Neural progenitor cell (in vitro differentiated cells): ENCODE measurements at places on chromosomes 16 and 17. TPM values are rescaled to one million over a fixed set of nuclear protein-coding genes. Genes with fewer than 3 reads are reported as not detected.
A peak's percentile ranks its signal among the peaks of the same experiment; 100 is the strongest.

The GNG13 gene
- total RNA-seq: not detected in 2 replicates

The KRT25 gene
- not detected in 2 replicates for total RNA-seq

The CRISPLD2 gene
- total RNA-seq: 0.11 and 0.50 TPM in 2 replicates

The CCL3 gene
- not detected in 2 replicates for total RNA-seq

The TEKT5 gene
- total RNA-seq: 0.07 and 0.50 TPM in 2 replicates

The MYH2 gene
- total RNA-seq: 0.19 and 0.37 TPM in 2 replicates

The UTP4 gene
- total RNA-seq: 13.3 and 15.9 TPM in 2 replicates

The ITGAL gene
- not detected in 2 replicates for total RNA-seq

The COL1A1 gene
- 1.1 and 4.2 TPM in 2 replicates for total RNA-seq

The NDRG4 gene
- 14.6 and 18.8 TPM in 2 replicates for total RNA-seq

The PRSS33 gene
- 0.40 and 0.73 TPM in 2 replicates for total RNA-seq

The HCRT gene
- not detected in 2 replicates for total RNA-seq

DNA sequence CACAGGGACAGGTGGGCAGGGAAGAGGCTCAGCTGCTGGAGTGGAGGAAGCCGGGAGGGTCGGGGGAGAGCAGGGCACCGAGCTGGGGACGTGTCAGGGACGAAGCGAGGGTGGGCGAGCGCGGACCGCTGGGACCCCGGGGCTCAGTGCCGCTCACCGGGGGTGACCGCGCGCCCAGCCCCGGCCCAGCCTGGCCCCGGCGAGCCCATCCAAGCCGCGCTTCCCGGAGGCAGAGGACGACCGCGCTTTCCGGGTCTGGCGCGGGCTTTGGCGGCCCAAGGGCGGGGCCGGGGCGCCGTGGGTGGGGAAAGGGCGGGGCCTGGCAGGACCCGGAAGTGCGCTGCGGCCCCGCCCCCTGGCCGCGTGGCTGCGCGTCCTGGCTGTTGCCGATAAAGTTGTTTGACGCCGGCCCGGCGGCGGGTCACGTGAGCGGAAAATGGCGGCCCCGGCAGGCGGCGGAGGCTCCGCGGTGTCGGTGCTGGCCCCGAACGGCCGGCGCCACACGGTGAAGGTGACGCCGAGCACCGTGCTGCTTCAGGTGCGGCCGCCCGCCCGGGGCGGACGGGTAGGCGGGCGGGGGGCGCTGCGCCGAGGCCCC is at the start of gene ASPSCR1:
Gene ASPSCR1, plus strand, starts transcription at position 419 of the 598 bp plus-strand sequence. Its CDS starts 18 bp downstream, at position 437.
- DNase-seq: peak; percentile 96

DNA sequence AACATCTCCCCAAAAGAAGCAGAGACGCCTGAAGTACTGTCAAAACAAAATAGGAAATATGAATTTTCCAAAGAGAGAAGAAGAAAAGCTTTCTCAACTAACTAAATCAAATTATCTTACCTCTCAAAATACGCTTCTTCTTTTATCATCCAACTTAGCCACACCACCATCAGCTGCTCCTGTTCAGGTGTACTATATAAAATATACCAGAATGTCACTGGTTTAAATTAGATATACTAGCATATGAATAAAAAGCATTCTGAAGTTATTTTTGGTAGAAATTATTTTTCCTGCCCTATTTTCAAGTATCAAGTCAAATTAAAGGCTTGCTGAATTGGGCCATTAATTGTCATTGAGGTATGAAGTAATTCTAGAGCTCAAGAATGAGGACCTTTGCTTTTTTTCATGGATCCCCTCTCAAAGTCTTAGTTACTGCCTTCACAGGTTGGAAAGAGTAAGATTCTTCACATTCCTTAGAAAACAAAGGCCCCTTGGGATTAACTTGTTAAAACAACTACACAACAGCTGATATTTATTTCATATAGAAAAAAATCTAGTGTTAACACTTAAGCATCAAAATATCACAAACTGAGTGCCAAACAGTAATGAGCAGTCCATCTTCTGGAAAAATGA is 30.1 kb downstream of the INTS2 start:
- DNase-seq: peak; percentile 34

DNA sequence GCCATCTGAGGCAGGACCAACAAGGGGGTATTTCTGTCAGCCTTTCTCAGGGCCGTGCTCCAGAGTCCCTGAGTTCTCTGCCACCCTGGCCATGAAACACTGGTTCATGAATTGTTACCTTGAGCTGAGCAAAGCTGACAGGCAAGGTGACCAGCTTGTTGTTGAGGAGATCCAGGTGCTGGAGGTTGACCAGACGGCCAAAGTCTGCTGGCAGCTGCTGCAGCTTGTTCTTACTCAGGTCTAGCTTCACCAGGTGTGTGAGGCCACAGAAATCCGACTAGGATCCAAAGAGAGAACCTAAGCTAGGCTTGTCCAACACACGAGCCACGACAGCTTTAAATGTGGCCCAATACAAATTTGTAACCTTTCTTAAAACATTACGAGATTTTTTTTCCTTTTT is 4.7 kb downstream of the LRRC59 start:
- no peak for DNase-seq

- no peak for DNase-seq
These were observed 18.9 kb upstream of the KCNJ12 start for GRCh38 chr17:21357281-21357680.

DNA sequence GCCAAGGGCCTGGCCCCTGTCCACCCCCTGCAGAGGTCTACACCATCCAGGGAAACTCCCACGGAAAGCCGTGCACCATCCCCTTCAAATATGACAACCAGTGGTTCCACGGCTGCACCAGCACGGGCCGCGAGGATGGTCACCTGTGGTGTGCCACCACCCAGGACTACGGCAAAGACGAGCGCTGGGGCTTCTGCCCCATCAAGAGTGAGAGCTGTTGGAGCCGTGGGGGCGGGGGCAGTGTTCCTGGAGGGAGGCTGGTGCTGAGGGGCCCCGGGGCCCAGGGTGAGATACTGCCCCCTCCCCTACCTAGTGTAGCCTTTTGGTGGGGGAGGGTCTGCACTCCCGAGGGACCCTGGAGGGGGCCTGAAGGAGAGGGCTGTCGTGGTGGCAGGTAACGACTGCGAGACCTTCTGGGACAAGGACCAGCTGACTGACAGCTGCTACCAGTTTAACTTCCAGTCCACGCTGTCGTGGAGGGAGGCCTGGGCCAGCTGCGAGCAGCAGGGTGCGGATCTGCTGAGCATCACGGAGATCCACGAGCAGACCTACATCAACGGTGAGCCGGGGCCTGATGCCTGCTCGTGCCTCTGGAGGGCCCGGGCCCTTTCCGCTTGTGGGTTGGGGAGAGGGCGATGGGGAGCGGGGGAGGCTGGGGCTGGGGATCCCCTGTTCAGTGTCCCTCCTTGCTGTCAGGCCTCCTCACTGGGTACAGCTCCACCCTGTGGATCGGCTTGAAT is 38.8 kb downstream of the MRC2 start:
- no peak for DNase-seq

DNA sequence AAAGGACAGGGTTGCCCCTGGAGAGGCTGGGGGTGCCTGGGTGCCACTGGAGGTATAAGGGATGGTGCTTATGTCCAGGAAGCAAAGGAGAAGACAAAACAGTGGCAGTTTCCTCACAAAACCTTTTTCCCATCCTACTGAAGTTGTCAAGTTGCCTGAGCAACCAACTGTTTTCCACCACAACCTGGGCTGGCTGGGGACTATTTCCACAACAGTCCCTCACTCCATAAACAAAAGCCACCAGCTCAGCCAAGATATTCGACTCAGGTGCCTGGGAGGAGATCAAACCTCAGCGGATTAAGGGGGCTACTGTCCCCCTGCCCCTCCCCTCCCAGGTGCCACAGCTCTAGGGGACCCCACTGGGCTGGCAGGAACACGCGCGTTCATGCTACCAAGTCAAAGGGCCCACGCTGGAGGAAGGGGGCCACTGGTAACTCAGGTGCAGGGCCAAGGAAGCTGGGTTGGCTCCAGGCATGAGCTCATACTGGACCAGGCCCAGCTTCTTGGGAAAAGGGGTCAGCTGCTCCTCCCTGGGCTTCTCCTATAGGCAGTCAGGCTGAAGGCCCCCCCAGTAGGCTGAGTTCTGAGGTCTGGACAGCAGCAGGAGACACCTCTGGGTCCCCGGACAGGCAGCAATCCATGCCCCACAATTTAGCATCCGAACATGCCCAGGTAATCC is 45.7 kb upstream of the MRPS23 start:
- DNase-seq: no peak

DNA sequence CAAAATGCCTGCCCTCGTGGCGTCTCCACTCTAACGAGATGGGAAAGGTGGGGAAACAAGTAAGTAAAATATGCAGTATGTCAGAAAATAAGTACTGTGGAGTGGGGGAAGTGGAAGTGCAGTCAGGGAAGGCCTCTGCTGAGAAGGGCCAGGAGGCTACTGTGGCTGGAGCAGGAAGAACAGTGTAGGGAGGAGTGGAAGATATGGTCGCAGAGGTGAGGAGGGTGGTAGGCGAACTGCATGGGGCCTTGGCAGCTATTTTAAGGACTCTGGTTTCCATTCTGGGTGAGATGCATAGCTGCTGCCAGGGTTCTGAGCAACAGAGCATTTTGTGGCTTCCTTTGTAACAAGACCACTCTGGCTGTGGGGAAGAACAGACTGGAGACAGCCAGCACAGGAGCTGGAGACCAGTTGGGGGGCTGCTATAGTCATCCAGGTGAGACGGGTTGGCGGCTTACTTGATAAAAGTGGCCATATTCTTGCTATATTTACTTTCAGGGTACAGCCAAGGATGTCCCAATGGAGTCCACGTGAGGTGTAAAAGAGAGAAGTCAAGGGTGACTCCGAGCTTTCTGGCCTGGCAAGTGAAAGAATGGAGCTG is 42.6 kb downstream of the CYTH1 start:
- no peak for DNase-seq

DNA sequence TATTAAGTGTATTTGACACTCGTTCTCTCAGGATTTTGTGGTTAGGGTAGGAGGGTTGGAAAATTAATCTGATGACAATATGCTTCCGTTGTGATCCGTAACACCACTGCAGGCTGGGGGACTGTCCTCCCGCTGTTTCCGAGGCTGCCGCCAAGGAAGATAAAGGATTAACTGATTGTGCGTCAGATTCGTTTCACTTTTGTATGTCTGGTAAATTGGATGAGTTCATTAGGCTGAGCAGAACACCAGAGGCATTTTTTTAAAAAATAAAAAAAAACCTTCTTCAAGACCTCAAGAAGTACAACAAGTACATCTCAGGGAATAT is 486.7 kb upstream of the SALL1 start:
- DNase-seq: peak; percentile 52

- no peak for DNase-seq
These were observed 15.2 kb downstream of the C1QTNF1 start for GRCh38 chr17:79039171-79039570.

GRCh38 chr17:71455219-71455618 is 665.6 kb upstream of the SOX9 start:
- DNase-seq: no peak

DNA sequence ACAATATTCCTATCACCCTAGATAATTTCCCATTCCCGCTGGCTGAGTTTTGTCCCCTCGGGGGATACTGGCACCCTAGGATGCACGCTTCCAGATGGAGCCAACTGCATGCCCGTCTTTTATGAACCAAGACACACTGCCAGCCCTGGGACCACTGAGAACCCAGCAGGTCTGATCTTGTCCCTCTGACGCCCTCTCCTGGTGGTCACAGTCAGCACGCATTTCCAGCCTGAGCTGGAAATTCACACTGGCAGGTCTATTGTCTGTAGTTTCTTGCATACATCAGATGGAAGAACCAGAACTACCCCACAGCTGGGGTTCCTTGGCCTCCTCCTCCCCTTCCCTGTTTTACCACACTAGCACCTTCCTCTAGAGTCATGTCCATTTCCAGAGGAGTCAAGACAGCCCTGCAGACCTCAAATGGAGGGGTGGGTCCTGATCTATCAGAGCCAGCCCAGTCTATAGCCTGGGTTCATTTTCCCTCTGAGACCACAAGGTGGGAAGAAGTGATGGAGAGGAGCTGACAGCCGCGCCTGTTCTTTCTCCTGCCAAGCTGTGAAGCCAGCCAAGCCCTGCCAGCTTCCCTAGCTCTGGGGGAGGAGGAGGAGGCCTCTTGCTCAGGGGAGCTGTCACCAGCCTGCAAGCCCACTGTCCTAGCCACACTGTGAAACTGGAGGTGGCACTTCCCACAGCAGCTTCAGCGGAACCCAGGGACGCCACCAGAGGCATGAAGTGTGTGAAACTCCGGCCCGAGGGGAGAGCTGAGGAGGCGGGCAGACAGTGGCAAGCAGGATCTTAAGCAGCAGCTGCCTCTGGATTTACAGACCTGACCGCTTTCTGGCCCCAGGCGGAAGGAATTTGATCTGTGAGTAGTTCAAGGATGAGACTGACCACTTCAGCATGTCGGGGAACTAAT is 29.3 kb downstream of the MXRA7 start:
- peak; percentile 87 for DNase-seq

- no peak for DNase-seq
These were observed 2.3 kb upstream of the MED24 start for GRCh38 chr17:40056379-40057015.

DNA sequence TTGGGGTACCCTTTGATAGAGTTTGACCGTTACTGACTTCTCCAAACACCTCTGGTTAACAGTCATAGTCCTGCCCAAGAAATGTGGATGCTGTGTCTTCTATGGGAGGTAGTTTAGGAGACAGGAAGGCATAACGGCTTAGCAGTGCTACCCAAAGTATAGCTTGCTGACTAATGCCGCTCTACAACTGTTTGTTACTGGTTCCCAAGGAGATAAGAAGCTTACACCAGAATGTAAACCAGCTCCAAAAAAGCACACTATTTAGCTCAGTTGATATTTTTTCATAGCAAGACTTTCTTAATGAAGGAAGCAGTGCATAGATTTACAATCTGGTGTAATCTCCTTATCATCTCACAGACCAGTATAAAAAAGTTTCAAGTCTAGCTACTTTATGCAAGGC is 95.7 kb downstream of the HS3ST3B1 start:
- peak; percentile 43 for DNase-seq

GRCh38 chr16:77499373-77500285 is 64.8 kb upstream of the ADAMTS18 start:
- no peak for DNase-seq
